ENCODE measurements at places on chromosomes 6 and 20.

DNA sequence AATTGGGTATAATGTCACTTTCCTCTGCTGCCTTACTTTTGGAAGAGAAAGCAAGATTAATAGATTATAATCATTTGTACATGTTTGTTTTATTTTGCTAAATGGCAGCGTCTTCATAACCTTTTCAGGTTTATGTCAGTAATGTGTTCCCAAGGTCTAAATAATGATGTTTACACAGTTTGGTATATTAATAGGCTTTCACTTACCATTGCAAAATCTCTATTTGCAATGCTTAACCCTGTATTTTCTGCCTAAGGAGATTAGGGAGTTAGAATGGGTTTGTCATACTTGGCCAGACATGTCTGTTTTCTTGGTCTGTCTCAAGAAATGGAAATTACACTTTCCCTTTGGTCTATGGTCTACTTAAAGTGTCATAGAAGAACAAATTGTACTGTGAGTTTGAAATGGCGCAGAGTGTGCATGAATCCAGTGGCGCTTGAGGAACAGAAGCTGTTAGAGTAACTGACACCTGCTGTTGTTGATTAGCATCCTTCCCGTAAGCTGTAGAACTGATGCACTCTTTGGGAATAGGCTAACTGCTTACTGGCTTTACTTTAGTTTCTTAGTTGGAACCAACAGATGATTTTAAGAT, 261.1 kb downstream of the SAMD5 start:
- no peak for DNase-seq

- no peak for DNase-seq
Measured at GRCh38 chr6:144296973-144297372, 11.8 kb downstream of the UTRN start.

GRCh38 chr6:2725999-2726567, 24.6 kb downstream of the MYLK4 start:
- no peak for DNase-seq

GRCh38 chr6:130000526-130001421, 17.6 kb upstream of the L3MBTL3 start:
- no peak for DNase-seq

DNA sequence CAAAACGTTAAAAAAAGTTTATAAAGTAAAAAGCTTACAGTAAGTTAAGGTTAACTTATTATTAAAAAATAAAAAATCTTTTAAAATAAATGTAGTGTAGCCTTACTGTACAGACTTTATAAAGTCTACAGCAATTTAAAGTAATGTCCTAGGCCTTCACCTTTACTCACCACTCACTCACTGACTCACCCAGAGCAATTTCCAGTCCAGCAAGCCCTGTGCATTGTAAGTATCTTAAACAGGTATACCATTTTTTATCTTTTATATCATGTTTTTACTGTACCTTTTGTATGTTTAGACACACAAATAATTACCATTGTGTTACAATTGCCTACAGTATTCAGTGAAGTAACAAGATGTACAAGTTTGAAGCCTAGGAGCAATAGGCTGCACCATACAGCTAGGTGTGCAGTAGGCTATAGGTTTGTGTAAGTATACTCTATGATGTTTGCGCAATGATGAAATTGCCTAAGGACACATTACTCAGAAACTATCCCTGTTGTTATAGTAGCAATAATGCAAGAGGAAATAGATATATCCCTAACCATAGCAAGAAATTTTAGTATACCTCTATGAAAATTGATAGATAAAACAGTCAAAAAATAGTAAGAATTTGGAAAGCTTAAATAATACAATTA, 39.5 kb downstream of the FBXO5 start:
- no peak for DNase-seq

- DNase-seq, result no peak
Measured at GRCh38 chr6:414447-414846, 22.9 kb downstream of the IRF4 start.

DNA sequence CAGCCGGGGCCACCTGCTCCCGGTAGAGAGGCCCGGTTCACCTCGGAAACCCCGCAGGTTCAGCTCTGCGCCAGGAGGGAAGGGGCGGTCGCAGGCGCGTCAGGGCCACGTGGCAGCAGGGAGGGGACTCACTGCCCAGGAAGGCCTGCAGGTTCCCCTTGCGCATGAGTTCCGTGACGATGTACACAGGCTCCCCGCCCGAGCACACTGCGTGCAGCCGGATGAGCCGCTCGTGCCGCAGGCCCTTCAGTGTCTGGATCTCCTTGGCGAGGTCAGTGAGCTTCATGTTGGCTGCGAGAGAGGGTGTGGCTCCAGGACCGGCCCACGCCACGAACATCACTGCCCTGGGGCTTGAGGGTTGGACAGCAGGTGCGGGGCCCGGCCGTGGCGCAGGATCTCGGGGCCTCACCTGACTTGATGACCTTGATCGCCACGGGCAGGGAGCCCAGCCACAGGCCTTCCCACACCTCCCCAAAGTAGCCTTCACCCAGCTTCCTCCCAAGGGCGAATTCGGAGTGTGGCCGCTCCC, 4.9 kb upstream of the PTK6 start:
- DNase-seq, result no peak

- DNase-seq, result no peak
Measured at GRCh38 chr6:31356216-31356945, 598 bp downstream of the HLA-B start.

GRCh38 chr20:51487565-51488268, 54.8 kb downstream of the NFATC2 start:
- DNase-seq, result no peak

DNA sequence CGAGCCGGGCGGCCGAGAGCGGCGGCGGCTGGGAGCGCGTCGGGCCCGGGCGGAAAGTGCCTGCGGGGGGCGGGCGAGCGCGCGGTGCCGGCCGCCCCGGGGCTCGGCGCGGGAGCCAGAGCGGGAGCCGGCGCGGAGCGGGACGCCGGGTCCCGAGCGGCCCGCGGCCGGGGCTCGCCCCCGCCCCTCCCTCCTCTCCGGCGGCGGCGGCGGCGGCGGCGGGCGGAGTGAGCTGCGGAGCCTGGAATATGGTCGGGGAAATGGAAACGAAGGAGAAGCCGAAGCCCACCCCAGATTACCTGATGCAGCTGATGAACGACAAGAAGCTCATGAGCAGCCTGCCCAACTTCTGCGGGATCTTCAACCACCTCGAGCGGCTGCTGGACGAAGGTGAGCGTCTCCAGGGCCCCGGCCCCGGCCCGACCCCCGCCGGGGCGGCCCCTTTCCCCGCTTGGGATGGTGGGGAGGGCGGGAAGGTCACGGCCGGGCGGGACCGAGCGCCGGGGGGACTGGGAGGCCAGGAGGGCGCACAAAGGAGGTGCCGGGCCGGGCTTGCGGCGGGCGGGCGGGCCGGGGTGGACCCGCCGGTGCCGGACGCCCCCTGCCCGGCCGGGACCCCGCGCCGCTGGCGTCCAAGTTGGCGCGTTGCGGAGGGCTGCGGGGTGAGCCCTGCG, 565 bp downstream of the QKI start:
- no peak for DNase-seq

GRCh38 chr20:48930035-48930434, 8.5 kb downstream of the ARFGEF2 start:
- DNase-seq, result no peak

DNA sequence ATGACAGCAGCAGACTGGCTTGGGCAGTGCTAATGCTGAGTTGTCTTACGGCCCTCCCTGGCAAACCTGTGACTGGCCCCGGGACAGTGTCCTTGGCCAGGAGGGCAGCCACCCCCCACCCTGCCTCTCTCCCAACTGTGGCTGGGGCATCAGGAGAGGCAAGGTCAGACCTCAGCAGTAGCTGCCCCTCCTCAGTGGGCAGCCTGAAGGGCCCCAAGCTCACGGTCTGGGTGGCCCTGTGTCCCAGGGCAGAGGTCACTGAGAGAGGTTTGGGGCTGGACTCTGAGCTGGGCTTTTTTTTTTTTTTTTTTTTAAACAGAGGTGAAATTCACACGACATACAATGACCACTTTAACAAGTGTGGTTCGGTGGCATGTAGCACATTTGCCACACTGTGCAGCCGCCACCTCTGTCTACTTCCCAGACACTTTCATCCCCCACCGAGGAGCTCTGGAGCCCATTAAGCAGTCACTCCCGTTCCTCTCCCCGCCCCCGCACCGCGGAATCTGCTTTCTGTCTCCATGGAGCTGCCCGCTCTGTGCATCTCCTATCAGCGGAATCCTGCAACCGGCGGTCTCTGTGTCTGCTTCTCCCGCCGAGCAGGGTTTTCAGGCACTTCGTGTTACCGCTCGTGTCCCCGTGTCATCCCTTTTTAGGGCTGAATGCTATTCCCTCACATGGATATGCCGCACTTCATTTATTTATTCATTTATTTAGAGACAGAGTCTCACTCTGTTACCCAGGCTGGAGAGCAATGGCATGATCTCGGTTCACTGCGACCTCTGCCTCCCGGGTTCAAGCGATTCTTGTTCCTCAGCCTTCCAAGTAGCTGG, 67.9 kb upstream of the GATA5 start:
- DNase-seq, result no peak

DNA sequence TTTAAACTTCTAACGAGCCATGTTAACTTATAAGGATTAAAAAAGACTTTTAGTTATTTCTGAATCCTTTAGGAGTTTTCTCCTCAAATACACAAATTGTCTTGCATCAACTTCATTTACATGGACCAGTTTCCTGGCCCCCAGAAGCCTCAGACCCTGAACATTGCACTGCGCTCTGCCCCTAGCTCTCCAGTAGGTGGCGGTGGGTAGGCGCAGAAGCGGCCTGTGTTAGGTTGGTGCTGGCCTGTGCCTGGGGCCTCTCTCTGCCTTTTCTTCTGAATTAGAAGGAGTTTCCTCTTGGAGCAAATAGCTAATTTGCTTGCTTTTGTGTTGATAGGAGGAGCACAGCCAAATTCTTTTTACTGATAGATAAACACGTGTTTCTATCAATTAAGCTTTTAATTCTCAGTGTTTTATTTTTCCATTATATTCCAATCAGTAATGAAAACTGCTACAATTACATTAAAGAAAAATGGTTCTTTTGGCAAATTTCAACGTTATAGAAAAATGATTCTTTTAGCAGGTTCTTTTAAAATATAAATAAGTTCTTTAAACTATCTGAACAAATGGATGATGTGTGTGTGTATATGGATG, 44.4 kb downstream of the DTD1 start:
- DNase-seq, result peak; percentile 45

GRCh38 chr6:111686249-111686931, 80.7 kb upstream of the TRAF3IP2 start:
- no peak for DNase-seq

DNA sequence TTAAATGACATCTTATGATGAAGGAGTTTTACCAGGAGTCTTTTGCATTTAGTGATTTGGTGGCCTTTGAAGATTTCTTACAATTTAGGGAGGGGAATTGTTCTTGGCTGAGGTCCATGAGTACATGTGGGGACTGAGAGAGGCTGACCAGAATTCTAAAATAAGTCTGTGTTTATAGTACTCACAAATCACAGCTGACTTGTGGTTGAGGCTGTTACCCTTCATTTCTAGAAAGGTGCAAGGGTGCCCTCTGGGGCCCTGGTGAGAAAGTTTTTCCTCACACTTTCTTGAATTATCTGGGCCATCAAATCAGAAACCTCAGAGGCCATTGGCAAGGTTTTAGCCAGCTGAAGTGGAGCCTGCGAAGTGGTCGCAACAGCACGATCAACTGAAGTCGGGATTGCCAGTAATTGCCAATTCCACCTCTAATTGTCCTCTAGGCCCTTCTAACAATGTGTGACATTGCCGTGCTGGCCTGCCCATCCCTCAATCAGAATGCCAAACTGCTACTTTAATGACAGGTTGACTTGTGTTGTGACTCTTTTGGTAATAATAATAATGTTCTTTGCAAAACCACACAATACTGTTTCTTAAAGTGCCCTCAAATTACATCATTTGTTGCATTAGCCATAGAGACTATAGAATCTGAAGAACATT, 221.6 kb downstream of the OGFRL1 start:
- DNase-seq, result no peak

GRCh38 chr6:40631744-40632143, 44.6 kb upstream of the LRFN2 start:
- no peak for DNase-seq

DNA sequence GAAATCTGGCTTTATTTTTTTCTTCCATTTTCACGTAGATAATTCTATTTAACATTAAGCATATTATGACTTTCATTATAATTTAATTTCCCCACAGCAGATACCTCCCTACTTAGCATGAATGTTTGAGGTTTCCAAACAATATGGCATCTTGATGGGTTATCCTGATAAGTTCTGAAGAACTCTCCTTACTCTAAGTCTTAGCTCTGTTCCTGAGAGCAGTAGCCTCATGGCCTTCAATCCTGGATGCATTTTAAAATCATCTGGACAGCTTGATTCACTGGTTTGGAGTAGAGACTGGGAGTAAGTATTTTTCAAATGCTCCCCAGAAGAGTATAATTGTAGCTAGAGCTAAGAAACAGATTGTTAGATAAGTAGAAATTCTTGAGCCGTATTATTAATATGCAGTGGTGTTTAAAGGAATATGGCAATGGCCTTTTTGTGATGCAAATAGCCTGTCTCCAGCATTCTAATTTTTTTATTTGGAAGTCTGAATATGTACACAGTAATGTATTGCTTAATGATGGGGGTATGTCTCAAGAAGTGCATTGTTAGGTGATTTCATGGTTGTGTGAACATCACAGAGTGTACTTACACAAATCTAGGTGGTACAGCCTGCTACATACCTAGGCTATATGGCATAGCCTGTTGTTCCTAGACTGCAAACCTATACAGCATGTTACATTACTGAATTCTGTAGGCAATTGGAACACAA, 110.5 kb upstream of the EEF1E1 start:
- no peak for DNase-seq

DNA sequence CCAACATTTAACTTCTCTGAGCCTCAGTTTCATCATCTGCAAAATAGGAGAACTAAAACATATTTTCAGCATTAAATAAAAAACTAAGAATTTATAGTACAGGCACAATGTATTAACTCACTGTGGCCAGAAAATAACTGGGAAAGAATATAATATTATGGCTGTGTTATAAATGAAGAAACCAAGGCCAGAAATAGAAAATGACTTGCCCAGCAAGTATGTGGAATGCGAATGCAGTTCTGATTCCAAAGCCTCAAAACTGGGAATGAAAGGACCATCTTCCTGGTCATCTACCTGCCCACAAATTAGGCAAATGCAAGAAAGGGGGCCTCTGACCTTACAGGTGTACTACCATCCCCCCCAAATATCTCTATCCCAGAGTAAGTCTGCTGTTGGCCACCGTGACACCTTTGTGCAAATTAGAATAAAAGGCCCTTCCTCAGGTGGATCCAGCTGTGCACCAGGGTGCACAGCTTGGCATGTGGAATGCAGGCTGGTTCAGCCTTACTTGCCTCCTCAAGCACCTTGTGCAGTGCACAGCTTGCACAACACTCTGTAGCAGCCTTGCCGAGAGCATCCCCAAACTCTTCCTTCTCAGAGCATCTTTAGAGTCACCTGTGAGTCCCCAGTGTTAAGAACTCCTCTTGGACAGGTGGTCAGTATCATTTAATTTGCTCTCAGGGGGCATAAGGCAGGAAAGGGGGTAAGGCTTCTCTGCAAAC, 4.4 kb downstream of the SLC13A3 start:
- no peak for DNase-seq

- DNase-seq, result no peak
Measured at GRCh38 chr6:39428152-39428551, 105.7 kb upstream of the KCNK16 start.

- no peak for DNase-seq
Measured at GRCh38 chr6:156804402-156804801, 27.2 kb downstream of the ARID1B start.

- no peak for DNase-seq
Measured at GRCh38 chr6:27892649-27893058, 19.5 kb downstream of the OR2B2 start.

Data from NCI-H1436 treated with DMSO at 0.1 percent for 48 hours (cell line).